CMK (cell line): ENCODE measurements at places on chromosomes 12 and 14.

DNA sequence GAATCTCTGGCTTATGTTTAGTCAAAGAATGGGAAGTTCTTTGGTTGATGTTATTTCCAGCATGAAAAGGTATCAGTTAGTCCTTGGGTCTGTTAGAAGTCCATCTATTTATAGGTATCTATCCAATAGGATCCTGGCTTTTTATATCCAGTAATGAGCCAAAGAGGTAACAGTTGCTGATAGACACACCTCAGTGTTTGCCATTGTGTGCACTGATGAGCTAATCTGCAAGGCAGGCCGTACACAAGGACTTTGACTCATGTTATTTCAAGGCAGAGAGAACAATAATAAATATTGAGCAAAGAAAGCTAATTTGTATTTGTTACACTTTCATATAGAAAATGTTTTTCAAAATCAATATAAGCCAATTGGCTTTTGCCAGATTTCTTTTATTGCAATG lies 56.4 kb downstream of the GLT1D1 start:
- no peak for DNase-seq

- no peak for DNase-seq
Measured at GRCh38 chr12:92539976-92540781, 162.6 kb upstream of the PLEKHG7 start.

DNA sequence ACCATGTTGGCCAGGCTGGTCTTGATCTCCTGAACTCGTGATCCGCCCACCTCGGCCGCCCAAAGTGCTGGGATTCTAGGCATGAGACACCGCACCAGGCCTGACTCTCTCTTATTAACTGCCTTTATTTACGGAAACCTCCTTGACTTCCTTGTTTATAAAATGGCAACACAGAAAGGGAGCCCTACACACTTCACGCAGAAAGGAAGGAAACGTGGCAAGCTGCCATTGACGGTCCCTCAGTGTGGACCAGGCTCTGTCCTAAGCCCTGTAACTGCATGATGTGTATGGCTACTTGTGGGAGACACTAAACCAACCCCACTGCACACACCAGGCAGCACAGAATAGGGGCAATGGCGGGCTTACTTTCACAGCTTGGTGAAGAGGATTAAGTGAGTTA lies 11.7 kb downstream of the CINP start:
- DNase-seq: no peak

- no peak for DNase-seq
Measured at GRCh38 chr14:35549551-35549950, 15.6 kb downstream of the INSM2 start.

DNA sequence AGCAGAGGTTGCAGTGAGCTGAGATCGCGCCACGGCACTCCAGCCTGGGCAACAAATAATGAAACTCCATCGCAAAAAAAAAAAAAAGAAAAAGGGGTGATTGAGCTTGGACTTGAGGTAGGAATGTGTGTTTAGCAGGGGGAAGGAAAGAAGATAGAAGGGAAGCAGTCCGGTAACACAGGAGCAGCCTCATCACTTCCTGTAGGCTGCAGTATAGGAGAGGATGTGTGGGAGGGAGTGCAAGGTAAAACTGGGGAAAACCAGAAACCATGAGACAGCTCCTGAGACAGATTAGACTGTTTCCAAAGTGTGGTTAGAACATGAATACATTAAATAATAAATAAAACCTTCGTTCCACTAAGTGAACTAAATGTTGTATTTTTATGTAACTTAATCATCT lies 49.2 kb downstream of the FGD4 start:
- no peak for DNase-seq

DNA sequence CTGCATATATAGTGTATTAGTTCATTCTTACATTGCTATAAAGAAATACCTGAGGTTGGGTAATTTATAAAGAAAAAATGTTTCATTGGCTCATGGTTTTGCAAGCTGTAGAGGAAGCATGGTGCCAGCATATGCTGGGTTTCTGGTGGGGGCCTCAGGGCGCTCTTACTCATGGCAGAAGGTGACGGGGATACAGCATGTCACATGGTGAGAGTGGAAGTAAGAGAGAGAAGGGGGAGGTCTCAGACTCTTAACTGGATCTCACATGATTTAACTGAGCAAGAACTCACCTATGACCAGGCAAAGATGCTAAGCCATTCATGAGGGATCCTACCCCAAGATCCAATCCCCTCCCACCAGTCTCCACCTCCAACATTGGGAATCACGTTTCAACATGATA lies 15.9 kb upstream of the PAWR start:
- DNase-seq: no peak

GRCh38 chr14:61284001-61284400 lies 2.9 kb upstream of the TMEM30B start:
- DNase-seq: no peak

GRCh38 chr12:50275556-50275955 lies 7.8 kb downstream of the LIMA1 start:
- no peak for DNase-seq

GRCh38 chr12:132393245-132393795 lies 63.9 kb upstream of the GALNT9 start:
- no peak for DNase-seq

DNA sequence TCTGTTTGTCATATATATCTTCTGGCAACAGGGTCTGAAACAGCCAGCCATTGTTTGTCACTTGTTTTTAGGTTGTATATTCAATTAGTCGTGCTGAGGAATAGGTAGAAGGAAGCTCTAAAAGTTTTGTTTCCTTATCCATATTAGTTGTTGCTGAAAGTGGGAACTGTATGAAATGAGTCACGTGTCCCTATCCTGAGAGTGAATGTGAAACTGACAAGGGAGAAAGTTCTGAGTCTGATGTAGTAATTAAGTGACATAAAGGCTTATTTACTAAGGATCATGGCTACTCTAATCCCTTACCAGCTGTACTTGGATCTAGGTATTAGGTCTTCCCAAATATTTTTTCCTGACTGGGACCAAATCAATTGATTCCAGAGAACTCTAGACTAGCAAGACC lies 16.4 kb downstream of the FAM234B start:
- DNase-seq: no peak

- no peak for DNase-seq
Measured at GRCh38 chr14:37583358-37584210, 11.5 kb downstream of the FOXA1 start.

DNA sequence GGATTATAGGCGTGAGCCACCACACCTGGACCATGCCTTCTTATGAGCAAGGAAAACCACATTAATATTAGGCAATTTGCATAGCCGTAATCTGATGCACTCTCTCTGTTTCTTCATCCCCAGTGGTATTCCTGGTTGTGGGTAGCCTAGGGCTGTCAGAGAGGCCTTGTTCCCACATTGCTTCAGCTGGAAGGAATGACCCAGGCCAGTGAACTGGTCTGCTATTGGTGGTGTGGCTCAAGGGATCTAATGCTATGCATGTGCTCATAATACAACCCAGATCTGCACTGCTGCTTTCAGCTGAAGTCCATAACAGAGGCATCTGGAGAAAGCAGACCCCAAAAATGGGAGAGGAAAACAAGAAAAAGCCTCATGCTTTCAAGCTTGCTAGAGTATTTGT lies 33.1 kb upstream of the G2E3 start:
- no peak for DNase-seq

- no peak for DNase-seq
Measured at GRCh38 chr12:95411057-95411456, 62.9 kb upstream of the METAP2 start.

DNA sequence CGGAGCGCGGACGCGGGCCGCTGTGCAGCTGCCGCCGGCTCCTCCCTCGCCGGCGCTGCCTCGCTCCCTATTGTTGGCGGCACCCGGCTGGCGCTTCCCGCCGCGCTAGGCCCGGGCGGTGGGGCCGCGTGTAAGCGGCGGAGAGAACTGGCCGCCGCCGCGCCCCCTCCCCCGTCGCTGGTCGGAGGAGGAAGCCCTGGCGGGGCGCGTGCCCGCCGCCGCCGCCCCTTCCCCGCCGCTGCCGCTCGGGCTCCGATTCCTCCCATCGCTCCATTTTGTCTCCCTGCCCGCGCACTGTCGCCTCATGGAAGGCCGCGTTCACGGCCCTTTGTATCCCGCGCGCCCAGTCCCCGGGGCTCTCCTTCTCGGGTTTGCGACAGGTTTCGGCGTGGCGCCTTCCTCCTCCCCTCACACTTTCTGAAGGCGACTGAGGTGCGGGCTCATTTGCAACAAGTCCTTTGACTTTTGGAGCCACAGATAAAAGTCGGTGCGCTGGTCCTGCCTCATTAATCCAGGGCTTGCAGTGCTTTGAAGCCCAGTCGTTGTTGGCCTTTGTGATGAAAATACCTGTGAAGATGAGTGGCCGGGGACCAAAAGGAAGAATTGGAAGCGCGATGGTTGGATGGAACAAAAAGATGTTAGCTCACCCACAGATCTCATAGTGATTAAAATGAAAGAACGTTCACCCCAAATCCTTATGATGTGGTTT lies 707 bp downstream of the CPSF6 start:
- DNase-seq: no peak

DNA sequence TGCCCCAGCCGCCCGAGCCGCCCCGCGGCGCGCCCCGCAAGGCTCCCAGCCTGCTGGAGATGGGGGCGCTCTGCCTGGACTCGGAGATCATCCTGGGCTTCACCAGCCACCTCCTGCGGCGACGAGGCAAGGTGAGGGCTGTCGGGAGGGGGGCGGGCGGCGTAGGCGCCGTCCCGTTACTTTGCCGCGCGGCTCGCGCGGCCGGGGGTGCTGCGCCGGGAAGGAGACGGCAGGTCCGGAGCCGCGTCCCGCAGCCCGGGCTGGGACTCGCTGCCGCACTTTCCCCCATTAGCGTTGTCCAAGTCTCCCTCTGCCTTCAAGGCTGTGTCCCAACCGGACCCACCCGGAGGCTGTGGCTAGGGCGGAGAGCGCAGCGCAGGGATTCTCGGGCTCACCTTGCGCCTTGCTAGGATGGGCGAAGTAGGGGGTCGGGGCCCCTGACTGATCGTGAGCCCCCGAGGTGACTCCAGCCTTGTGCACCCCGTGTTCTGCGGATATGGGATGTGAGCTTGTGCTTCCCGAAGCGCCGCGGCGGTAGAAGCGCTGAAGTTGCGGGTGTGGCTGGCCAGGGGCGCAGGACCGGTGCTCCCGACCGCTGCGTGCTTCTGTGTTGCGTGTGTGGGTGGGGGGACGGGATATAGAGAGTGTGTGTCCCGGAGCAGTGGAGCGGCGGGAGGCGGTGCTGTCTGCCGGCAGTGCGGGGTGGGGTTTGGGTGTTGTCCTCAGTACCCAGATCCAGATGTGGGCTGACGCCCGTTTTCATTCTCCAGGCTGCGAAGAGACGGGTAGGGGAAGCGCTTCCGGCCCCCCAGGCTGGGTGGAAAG lies 1.7 kb upstream of the KIF26A start:
- DNase-seq: no peak

- DNase-seq: no peak
Measured at GRCh38 chr14:91119556-91120311, 5.9 kb downstream of the DGLUCY start.

- DNase-seq: no peak
Measured at GRCh38 chr12:6104027-6104426, 20.4 kb downstream of the VWF start.

DNA sequence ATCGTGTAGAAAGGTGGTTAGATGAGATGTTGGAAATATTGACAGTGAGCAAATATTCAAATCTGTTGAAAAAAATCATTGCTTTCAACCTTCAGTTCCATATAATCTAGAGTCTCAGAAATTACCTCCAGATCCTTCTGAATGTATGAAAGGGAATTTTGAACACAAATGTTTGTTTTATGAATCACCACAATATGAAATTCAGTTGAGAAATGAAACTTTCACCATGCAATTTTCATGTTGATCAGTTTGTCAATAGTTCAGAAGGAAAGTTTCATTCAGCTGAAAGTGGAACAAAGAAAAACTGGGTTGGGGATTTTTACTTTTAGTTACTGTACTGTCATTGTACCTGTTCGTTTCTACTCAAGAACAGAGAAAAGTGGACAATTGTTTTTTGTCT lies 953.6 kb downstream of the SLC6A15 start:
- DNase-seq: no peak

DNA sequence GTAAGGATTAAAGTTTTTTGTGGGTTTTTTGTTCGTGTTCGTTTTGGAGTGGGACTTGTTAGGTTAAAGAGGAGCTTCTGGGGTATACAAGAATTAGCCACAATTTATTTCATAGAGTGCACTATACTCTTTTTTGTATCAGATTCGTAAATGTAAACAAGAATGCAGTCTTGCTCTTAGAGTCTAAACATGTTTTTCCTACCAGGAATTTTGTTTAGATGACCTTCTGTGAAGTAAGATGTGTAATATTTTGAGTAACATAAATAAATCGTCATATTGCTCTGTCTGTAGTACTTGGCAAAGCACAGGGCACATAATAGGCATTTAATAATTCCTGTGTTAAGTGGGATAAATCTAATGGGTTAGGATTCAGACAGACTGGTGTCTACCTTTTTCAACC lies 9.6 kb downstream of the CNOT2 start:
- DNase-seq: no peak

DNA sequence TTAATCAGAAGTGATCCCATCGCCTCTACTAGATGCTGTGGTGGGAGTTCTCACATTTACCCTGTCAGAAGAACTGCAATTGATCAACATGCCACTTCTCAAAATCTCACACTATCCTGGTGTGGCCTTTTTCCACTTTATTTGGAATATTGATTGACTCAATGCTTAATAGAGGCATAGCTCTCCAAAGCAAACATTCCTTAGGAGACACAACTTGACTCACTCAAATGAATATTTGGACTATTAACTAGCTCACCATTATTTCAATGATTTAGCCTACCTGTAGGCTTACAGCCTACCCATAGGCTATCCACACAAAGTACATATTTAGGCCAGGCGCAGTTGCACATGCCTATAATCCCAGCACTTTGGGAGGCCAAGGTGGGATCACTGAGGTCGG lies 186.5 kb downstream of the KLHL28 start:
- DNase-seq: no peak

- no peak for DNase-seq
Measured at GRCh38 chr12:77882709-77883108, 52.0 kb downstream of the NAV3 start.

DNA sequence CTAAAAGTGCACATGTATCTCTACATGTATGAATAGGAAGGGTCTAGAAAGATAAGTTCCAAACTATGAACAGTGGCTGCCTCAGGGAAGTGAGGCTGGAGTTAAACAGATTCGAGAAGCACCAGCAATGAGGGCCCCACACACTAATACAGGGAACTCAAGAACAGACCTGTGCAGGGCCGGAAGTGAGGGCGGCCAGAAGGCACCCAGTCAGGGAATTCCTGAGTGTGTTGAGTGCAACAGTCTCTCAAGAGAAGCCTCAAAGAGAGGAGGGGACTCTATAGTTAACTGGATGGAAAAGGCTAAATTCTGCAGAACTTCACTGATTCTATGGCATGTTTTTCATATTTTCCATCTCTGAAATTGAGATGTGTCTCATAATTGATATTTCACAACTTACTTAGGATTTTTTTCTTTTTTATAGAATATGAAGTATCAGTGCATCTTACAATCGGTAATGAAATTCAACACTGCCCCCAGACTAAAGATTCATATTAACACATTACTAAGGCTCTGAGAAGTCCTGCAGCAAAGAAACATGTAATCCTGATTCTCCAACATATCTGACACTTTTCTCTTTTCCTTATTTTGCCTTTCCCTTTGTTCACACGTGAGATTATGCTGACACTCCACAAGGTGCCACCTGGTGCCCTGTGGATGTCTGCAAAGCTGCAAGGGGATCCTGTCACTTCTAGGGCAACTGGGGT lies 61.3 kb downstream of the CHGA start:
- DNase-seq: no peak

GRCh38 chr12:82910246-82910893 lies 223.7 kb downstream of the TMTC2 start:
- DNase-seq: no peak
